ENCODE measurements at places on chromosomes 4 and X.
A peak's percentile ranks its signal among the peaks of the same experiment; 100 is the strongest.

DNA sequence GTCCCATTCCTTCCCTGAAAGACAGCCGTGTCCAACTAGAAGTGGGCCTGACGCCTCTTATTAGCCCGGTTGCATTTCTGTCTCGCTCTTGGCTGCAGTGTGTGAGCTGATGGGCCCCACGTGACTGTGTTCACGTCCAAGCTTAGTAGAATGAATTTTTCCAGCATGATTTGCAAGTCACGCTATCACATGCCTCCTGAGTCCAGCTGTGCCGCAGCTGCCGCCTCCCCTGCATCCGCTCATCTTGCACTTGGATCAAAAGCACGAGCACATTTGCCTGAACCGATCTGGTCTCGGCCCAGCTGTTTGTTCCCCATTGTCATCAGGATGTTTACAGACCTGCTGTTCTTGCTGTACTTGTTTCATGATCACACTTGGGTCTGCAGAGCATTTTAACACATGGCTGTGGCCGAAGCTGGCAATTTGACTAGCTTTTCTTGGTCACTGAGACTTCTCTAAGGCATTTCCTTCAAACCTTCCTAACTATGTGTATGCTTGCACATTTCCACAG lies 126.5 kb downstream of the KIT start:
- peak; percentile 90 for DNase-seq

DNA sequence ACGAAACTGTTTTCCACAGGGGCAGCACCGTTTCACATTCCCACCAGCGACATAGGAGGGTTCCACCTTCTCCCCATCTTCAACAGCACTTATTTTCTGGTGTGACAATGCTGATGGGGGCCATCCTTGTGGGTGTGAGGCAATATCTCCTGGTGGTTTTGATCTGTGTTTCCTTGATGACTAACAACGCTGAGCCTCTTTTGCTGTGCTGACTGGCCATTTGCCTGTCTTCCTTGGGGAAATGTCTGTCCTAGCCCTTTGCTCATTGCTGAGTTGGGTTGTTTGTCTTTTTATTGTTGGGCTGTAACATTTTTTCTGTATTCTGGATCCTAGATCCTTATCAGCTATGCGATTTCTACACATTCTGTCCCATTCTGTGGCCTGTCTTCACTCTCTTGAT lies 33.7 kb downstream of the ATP2B3 start:
- no peak for DNase-seq

- DNase-seq: no peak
These were observed 260.9 kb upstream of the RPS6KA3 start for GRCh38 chrX:20527558-20528011.

DNA sequence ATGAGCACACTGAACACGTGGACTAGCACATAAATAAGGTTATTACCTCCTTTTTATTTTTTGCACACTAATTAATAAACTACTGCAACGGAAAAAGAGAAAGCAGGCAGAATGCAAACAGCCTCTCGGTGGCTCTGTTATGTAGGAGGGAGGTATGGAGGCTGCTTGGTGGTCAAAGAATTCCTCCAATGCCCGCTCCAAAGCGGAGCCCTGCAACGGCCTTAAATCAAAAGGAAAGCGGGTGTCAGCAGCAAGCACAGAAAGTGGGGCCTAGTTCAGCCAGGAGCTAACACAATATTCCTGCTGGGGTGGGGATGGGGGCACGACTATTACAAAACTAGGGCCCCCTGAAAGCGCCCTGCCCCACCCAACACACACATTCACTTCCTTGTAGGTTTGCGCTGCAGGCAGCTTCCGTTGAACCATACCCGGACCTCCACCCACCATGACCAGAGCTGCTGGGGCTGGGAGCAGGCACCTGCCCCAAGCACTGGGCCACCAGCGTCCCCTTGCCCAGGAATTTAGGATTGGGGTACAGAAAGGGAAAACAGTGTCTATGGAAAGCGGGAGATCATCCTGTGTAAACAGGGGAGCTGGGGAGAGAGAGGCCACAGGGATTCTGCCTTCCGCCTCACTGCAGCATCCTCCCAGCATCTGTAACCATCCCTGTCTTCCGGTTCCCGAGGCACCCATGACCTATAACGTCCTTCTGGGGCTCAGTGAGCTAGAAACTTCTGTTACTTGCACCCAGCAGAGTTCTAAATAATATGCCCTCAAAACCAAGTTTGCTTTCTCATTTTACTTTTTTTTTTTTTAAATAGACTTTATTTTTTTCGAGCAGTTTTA lies 57.1 kb upstream of the DDX3X start:
- DNase-seq: no peak

- DNase-seq: no peak
These were observed 45.6 kb downstream of the FHL1 start for GRCh38 chrX:136192839-136193414.

GRCh38 chr4:5760246-5760645 lies 49.2 kb downstream of the EVC start:
- DNase-seq: no peak

DNA sequence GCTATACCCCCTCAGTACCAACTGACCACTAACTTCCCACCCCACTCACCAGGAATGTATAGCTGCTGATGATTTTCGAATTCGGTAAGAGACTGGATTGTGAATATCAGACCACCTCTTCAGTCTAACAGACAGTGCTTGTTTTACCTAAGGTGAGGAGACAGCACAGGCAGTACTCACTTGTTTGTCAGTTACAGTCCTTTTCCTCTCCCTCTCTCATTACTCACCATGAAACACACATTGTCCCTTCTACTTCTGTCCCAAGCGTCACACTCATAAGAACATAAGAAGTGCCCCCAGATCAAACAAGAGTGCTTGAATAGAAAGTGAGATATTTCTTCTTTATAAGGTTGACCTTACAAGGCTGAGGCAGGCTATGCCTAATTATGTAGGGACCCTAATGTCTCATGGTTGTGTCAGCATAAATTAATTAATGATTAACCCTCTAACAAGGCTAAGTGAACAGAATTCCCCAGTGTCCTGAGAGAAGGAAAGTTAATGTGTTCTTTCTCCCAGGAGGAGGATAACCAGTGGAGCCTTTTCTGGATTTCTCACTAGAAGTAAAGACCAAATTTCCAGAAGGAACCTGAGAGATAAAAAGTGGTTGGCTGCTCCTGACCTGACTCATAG lies 32.2 kb downstream of the ZCCHC12 start:
- DNase-seq: no peak

DNA sequence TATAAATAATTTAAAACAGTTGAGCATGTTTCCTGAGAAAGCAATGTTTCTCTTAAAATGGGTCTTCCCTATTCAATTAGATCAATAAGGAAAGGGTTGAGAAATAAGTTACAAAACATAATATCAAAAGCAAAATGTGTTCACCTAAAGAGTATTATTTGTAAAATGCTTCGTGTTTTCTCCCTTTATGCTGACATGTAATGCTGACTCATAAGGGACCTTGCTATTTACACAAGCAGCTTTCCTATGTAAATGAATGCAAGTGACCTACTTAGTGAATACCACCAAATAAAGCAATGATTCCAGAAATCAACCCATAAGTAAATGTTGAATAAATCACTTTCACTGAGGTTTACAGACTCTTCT lies 91.5 kb downstream of the ELOVL6 start:
- DNase-seq: no peak

- DNase-seq: no peak
These were observed 90.4 kb upstream of the CITED1 start for GRCh38 chrX:72396117-72396516.

DNA sequence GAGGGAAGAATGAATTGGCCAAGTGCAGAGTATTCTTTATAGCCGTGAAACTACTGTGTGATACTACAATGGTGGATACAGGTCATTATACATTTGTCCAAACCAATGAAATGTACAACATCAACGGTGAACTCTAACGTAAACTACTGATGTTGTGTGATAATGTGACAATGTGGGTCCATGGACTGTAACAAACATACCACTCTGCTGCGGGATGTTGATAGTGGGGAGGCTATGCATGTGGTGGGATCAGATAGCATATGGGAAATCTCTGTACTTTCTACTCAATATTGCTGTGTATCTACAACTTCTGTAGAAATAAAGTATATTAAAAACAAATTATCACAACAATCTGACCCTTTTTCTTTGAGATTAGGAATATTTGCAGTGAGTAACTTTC lies 101.1 kb downstream of the TEX13C start:
- DNase-seq: no peak

DNA sequence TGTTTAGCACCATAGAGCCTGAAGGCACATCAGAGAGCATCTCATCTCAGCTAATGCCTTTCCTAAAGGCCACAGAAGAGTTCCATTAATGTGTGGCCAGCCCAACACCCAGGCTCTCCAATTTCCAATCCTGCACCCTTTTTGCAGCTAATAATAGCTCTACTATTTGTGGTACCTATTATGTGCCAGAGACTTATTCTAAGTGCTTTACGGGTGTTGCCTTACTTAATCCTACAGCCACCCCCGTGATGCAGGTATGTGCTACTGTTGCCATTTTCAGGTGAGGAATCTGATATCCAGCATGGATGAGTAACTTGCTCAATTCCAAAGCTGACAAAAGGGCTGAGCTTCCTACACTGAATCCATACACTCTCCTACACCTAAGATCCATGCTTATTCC lies 217.6 kb upstream of the GALNT7 start:
- DNase-seq: no peak

DNA sequence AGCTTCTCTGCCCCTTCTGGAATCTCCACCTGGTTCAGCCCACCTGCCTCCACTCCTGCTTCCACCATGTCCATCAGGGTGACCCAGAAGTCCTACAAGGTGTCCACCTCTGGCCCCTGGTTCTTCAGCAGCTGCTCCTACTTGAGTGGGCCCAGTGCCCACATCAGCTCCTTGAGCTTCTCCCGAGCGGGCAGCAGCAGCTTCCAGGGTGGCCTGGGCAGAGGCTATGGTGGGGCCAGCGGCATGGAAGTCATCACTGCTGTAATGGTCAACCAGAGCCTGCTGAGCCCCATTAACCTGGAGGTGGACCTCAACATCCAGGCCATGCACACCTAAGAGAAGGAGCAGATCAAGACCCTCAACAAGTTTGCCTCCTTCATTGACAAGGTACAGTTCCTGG lies 74.4 kb upstream of the ZXDA start:
- no peak for DNase-seq

GRCh38 chr4:79241846-79242245 lies 84.0 kb downstream of the NAA11 start:
- no peak for DNase-seq

DNA sequence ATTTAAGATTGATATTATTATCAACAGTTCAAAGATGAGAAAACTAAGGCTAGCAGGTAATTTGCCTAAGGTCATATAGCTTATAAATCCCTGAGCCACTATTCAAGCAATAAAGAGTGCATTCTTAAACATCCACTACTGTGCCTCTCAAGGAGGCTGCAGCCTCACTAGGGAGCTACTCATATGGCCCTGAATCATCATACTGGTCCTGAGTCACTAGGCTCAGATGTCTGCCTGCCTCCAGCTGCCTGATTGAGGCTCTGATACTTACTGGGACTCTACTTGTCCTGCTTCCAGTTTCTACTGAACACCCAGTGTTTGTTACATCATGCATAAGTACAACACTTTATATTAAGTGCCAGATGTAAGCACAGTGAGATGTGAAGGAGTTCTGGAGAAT lies 110.7 kb downstream of the AASDH start:
- no peak for DNase-seq

- peak; percentile 68 for DNase-seq
These were observed 2.9 kb downstream of the PAK3 start for GRCh38 chrX:111098874-111099273.

GRCh38 chrX:141278306-141278705 lies 36.0 kb upstream of the SPANXC start:
- DNase-seq: no peak

- no peak for DNase-seq
These were observed 303.6 kb upstream of the FAT1 start for GRCh38 chr4:187027272-187027671.

DNA sequence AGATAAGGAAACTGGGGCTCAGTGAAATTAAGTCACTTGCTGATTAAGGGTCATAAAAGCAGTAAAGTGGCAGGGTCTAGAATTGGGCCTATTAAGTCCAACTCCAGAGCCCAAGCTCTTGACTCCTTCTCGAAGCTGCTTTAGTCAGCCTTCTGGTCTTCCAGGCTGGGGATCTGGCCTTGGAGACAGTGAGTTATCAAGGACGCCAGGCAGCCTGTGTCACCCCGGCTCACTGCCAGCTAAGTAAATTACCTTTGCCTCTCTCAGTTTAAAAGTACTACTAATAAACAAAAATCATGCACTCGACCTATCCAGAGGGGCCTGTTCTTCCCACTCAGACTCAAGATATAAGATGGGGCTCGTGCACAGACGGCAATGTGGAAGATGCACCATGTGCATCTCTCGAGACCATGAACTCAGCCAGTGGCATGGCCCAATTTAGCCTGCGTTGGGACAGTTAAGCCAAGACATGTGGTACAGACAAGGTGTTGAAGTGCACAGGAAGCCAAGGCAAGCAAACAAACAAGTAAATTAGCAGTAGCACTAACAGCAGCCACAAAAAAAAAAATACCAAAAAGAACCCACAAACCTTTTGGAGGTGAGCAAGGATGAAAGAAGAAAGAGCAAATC lies 62.0 kb upstream of the MAP3K15 start:
- no peak for DNase-seq

DNA sequence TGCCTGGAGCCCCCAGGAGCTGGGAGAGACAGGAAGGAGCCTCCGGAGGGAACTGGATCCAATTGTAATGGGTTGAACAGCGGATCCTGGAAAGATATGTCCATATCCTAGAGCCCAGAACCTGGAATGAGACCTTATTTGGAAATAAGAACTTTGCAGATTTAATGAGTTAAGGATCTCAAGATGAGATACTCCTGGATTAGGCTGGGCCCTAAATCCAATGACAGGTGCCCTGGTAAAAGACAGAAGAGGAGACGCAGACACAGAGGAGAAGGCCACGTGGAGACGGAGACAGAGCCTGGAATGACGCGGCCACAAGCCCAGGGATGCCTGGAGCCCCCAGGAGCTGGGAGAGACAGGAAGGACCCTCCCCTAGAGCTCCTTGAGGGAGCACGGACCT lies 34.1 kb downstream of the P2RY8 start:
- peak; percentile 33 for DNase-seq

- no peak for DNase-seq
These were observed 127.8 kb upstream of the FAT1 start for GRCh38 chr4:186851291-186852072.

DNA sequence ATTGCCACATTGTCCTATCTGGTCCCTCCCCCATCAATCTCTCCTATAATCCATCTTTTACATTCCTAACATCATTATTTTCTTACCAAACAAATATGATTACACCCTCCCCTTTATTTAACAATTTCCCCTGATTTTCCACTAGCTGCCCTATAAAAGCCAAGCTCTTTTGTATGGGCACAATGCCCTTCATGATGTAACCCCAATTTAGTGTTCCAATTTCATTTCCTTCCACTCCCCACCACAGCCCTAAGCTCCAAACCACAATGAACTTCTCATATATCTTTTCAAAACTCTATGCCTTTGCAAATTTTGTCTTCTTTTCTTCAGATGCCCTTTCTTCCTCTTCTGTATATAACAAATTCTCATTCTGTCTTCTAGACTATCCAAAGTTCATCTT lies 39.5 kb upstream of the PTPN13 start:
- no peak for DNase-seq

Data from aorta (tissue), 5 donors.